ENCODE measurements at places on chromosomes 12 and 14.

- no peak for DNase-seq
Observed at GRCh38 chr14:98694541-98694940, 577.5 kb downstream of the BCL11B start.

DNA sequence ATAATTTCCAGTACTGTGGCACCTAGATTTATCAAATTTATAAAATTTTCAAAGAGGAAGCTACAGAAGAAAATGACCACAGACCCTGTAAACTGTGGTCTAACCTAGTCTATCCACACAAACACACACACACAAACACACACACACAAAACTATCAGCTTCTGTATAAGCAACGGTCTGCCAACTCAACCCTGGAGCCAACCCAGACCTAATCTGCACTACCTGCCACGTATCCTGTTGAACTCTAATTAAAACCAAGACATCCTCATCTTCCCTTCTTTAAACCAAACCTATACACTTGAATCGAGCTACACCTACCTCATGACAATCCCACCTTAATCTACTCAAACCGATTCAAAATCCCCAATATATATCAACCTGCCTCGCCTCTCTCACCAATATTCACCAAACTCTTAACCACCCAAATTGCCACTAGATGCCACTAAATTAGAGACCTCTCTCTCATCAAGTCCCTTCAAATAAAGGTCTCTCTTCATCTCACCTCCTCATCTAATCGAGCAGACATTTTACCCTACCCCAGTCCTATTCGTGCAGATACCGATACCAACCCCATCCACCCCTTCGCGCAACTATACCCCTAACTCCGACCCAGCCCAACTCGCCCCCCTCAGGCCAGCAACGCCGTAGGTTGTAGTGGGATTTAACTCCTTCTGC, 808 bp downstream of the ACIN1 start:
- no peak for DNase-seq

DNA sequence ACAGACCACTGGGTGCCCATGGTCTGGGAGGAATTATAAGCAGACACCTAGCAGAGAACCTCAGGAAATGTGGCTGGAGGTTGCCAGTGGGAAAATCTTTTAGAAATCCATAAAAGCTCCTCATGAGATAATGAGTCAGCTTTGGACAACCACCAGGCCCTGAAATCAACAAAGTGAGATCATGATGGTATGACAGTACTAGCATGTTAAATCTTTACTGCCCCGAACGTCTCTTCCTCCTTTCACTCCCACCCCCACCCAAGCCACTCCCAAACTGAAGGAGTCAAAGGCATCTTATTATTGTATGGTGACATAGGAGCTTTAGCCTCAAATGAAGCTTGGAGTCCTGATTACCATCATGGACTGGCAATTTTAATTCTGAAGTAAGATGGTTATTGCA, 240.0 kb downstream of the DIO2 start:
- peak; percentile 70 for DNase-seq

GRCh38 chr14:50530358-50530757, 2.0 kb downstream of the MAP4K5 start:
- DNase-seq: no peak

DNA sequence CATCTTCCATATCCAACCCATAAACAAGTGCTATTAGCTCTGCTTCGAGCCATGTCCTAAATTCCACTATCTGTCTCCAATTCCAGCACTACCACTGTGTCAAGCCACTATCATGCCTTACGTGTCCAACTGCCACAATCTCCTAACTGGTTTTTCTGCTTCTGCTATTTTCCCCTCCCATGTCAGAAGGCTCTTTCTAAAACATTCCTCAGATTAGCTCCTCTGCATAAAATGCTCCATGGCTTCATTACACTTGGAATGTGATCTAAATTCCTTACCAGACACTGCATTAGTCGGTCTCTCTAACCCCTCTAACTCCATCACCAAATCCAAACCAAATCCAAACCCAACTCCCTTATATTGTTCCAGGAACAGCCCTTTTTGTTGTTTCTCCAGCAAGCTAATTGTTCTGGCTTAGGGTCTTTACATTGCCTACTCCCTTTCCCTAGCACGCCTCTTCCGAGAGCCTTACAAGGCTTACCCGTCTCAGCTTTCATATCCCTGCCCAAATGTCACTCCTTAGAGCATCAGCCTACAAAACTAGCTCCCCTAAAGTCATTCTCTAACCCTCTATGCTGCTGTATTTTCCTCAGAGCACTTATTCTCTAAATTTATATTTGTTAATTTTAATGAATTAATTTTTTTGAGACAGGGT, 139.7 kb downstream of the HELB start:
- no peak for DNase-seq

GRCh38 chr12:110575326-110575725, 7.8 kb downstream of the PPTC7 start:
- DNase-seq: no peak

GRCh38 chr14:20687362-20688166, 1.0 kb upstream of the ANG start:
- DNase-seq: no peak
